ENCODE measurements at places on chromosomes 2 and 18. TPM values are rescaled to one million over a fixed set of nuclear protein-coding genes. Genes with fewer than 3 reads are reported as not detected.

- DNase-seq, result no peak
Measured at GRCh38 chr2:201628545-201628944, 14.8 kb downstream of the TMEM237 start.

DNA sequence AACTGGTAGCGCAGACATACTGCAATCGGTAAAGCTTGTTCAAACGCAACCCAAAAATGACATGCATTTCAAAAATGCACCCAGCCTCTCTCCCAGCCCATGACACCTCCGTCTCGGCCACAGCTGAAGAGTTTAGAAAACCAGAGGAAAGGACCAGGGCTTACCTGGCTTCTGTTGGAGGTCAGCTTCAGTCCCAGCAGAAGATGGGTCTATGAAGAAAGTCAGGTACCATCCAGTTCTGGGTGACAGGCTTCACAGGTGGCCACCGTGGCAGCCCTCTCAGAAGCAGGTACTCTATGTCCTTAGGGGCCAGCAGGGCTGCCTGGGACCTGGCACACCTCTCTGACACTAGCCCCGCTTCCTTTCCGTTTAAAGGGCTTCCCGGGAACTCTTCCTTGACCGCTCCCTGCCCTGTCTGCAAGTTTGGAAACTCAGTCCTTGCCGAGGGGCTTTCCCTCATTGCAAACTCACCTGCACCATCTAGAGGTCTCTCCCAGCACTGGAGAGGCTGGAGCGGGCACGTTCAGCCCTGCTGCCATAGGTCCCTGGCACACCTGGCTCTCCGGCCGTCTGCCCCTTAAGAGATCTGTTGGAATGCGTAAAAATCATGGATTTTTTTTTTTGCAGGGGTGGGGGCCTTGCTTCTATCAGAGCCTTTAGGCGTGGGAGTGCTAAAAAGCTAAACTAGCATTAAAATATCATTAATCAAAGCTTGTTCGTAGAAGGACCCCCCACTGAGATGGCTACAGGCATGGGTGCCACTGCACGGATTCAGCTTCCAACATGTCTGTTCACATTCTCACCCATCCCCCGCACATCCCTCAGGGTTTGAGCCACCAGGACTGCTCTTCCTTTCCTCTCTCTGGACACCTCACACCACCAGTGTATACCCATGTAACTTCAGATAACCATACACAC is at the start of gene EDAR:
TSS of gene EDAR (minus strand) at position 425 of the 918 bp plus-strand sequence. CDS start 58,206 bp downstream, outside the sequence.
- DNase-seq, result peak; percentile 70

TMEM87B gene
- polyA plus RNA-seq, result 12.1 TPM

ZNF804A gene
- polyA plus RNA-seq, result 0.12 TPM

- no peak for DNase-seq
Measured at GRCh38 chr2:7031547-7032245, 114.5 kb downstream of the RNF144A start.

GRCh38 chr18:48853588-48853987 is 97.2 kb downstream of the SMAD7 start:
- no peak for DNase-seq

DNA sequence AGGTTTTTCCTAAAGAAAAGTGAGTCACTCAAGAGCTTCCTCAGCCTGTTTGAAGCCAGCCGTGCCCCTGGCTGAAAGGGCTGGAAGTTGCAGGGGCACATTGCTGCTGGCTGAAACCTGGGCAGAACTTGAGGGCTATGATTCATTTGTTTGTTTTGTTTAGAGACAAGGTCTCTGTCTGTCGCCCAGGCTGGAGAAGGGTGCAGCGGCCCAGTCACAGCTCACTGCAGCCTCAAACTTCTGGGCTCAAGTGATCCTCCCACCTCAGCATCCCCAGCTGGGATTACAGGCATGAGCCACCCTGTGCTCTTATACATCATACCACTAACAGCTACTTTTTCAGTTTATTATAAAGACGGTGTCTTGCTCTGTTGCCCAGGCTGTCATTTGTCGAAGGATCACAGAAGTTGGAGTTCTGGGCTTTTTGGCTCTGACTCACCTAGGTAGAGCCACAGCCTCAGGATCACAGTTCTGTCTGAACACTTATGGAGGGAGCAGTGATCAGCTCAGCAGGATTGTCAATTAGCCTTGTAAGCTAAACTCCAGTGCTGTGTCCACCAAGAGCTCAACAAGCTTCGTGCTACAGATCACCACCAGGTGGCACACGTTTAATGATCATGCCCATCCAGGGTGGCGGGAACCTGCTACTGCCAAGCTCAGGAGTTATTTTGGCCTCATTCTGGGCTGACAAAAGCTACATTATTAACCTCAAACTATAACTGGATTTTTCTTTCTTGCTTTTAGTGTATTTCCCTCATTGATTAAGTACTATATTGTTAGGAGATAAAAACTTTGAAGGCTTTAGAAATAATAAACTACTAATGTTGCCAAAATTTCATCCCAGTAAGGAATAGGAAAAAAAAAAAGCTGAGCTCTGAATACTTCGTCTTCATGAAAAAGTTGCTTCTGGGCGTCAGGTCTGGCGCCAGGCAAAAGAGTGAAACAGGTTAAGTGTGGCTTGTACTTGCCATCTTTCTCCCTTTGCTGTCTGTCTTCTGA is 57.9 kb downstream of the ARHGEF33 start:
- peak; percentile 82 for DNase-seq

Data from cardiac muscle cell (in vitro differentiated cells and primary cell).